ENCODE measurements at places on chromosomes 2 and 18. TPM values are rescaled to one million over a fixed set of nuclear protein-coding genes. Genes with fewer than 3 reads are reported as not detected.

The SLC9A2 gene
- 1.0 TPM for total RNA-seq

The C2orf80 gene
- not detected for total RNA-seq

DNA sequence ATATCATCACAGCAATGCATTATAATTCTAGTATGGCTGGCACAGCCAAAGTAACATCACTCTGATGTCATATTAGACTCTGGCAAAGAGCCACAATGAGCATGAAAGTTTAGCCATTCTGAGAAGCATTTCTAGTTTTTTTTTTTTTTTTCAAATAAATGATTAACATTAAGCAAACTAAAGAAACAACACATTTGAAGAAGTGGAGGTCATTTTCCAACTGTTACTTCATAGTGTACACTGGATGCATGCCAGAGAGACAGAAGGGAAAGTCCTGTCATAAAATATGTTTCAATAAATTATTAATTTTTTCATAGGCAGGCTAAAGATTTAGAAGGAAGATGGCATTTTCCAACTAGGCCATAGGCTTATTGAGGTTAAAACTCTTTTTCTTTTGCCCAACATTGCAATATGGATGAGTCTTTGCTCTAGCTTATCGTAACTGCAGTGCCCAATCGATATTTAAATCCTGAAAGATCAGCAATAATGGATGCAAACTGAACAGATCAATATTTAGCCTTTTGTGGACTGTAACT, 1630.4 kb upstream of the ACVR2A start:
- H3K27me3 ChIP-seq, result no peaks in the 10 kb centered on the region
- H3K36me3 ChIP-seq, result no peaks in the 10 kb centered on the region
- peak overlapping the region; percentile 75 for H3K27ac ChIP-seq
- no peak overlapping the region for H3K4me3 ChIP-seq
- DNase-seq, result peak; percentile 77

- no peak for DNase-seq
- no peak overlapping the region for H3K4me3 ChIP-seq
- no peaks in the 10 kb centered on the region for H3K36me3 ChIP-seq
- H3K4me1 ChIP-seq, result no peaks in the 10 kb centered on the region
Observed at GRCh38 chr2:38131676-38132075, 55.7 kb upstream of the CYP1B1 start.

The FSHR gene
- not detected for total RNA-seq

GRCh38 chr2:6231166-6231565, 539.0 kb downstream of the SOX11 start:
- no peak overlapping the region for H3K27ac ChIP-seq
- no peaks in the 10 kb centered on the region for H3K4me1 ChIP-seq
- no peak for DNase-seq

The PROKR1 gene
- not detected for total RNA-seq

DNA sequence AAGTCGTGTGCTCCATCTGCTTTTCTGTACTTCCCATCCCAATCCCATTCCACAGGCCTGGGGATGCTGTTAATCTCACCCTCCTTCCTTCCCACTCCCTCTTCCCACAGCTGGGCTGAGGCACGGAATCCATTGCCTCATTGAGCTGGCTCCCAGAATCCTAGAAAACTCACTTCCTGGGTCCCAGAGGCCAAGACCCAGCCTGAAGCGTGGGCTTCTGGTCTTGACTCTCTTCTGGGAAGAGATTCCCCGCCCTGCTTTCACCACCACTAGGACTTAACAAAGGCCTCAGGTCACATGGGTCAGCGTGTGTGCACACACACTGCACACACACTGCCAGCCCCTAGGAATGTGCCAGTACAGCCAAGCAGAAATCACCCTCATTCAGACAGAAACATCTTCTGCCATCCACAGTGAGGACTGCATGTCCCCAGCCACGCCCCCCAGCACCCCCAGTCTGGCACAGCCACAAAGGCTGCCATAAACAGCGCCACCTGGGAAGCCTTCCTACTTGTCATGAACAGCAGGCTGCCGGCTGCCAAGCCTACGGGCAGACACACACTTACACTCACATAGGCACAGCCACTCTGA, 165.8 kb downstream of the TNS1 start:
- H3K27me3 ChIP-seq, result no peaks in the 10 kb centered on the region
- peaks cover 10% of the 10 kb centered on the region for H3K36me3 ChIP-seq
- H3K4me1 ChIP-seq, result peaks cover 21% of the 10 kb centered on the region
- peak overlapping the region; percentile 56 for H3K27ac ChIP-seq

DNA sequence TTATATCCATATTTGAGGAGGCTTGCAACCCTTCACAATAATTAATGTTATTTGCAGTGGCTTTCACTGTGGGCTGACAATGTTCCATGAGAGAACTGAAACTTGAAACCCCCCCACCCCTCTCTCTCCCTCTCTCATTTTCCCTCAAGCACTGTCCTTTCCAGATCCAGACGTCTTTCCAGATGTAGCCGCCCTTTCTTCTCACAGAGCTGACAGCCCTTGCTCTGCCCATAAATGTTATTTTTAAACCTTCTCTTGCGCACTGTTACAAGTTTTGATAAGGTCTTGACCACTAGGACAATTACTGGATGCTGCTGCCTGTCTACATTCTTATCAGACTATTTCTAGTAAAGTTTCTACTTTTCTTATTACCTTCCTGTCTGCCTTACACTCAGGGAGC, 91.4 kb upstream of the LINC00305 start:
- H3K4me1 ChIP-seq, result no peaks in the 10 kb centered on the region
- H3K4me3 ChIP-seq, result no peak overlapping the region
- H3K36me3 ChIP-seq, result no peaks in the 10 kb centered on the region
- H3K27ac ChIP-seq, result no peak overlapping the region
- H3K27me3 ChIP-seq, result no peaks in the 10 kb centered on the region

GRCh38 chr2:197600306-197600705, 75.1 kb downstream of the RFTN2 start:
- H3K27me3 ChIP-seq, result no peaks in the 10 kb centered on the region
- no peak overlapping the region for H3K27ac ChIP-seq
- H3K36me3 ChIP-seq, result no peaks in the 10 kb centered on the region
- DNase-seq, result no peak

DNA sequence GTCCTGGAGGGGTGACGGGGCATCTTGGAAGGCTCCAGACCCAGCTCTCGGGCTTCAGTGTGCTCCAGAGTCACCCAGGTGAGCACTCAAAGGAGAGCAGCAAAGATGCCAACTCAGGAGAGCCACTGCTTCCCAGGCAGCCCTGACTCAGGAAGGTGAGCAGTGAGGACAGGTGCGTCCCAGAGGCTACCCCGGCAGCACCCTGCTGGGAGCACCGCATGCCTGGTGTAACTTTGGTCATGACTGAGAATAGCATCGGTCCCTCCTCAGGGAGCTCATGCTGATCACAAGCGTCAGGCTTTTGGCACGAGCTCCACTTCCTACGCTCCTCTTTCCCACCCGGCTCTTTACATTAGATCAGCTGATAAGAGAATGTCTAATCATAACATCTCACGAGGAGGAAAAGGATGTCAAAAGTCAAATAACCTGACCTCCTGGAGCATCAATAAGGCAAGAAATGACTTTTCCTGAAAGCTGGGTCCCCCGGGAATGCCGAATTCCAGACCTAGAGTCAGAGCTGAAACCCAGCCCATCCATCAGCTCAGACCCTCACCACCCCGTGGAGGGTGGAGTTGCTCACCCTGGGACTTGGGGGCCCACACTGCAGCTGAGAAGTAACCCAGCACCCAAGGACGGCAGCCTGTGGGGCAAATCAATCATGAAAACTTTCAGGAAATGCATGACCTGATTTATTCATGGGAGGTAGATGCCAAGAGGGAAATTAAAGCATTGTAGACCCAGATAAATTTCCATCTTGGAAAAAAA, 248.8 kb downstream of the ACKR3 start:
- no peak overlapping the region for H3K4me3 ChIP-seq
- H3K27me3 ChIP-seq, result no peaks in the 10 kb centered on the region
- no peak overlapping the region for H3K27ac ChIP-seq
- no peak for DNase-seq

- H3K4me3 ChIP-seq, result no peak overlapping the region
- H3K27ac ChIP-seq, result no peak overlapping the region
- no peaks in the 10 kb centered on the region for H3K4me1 ChIP-seq
- H3K27me3 ChIP-seq, result no peaks in the 10 kb centered on the region
Observed at GRCh38 chr18:6203791-6204190, 210.9 kb downstream of the L3MBTL4 start.

DNA sequence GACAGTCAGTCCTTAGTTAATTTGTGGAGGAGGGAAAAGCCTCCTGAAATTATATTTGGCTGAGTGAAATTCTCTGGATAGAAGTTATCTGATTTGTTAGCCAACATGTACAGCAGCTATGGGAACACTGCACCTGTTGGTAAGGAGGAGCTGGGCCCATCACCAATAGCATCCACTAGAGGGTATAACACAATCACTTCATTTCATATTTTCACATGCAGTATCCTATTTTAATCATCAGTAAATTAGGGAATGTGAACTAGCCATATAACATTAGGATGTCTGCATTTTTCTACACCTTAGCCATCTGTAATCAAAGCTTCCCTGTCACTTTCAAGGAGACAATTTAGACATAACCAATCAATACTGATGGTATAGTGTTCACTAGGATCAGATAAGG, 818.4 kb upstream of the CDH2 start:
- H3K27ac ChIP-seq, result no peak overlapping the region
- no peak for DNase-seq
- no peaks in the 10 kb centered on the region for H3K27me3 ChIP-seq
- no peaks in the 10 kb centered on the region for H3K36me3 ChIP-seq
- H3K4me1 ChIP-seq, result no peaks in the 10 kb centered on the region
- no peak overlapping the region for H3K4me3 ChIP-seq

The C2orf66 gene
- 0.33 TPM for total RNA-seq

- no peaks in the 10 kb centered on the region for H3K27me3 ChIP-seq
- H3K4me3 ChIP-seq, result no peak overlapping the region
- DNase-seq, result no peak
Observed at GRCh38 chr18:44786688-44787087, 106.0 kb downstream of the SETBP1 start.

The PUM2 gene
- total RNA-seq, result 25.7 TPM

DNA sequence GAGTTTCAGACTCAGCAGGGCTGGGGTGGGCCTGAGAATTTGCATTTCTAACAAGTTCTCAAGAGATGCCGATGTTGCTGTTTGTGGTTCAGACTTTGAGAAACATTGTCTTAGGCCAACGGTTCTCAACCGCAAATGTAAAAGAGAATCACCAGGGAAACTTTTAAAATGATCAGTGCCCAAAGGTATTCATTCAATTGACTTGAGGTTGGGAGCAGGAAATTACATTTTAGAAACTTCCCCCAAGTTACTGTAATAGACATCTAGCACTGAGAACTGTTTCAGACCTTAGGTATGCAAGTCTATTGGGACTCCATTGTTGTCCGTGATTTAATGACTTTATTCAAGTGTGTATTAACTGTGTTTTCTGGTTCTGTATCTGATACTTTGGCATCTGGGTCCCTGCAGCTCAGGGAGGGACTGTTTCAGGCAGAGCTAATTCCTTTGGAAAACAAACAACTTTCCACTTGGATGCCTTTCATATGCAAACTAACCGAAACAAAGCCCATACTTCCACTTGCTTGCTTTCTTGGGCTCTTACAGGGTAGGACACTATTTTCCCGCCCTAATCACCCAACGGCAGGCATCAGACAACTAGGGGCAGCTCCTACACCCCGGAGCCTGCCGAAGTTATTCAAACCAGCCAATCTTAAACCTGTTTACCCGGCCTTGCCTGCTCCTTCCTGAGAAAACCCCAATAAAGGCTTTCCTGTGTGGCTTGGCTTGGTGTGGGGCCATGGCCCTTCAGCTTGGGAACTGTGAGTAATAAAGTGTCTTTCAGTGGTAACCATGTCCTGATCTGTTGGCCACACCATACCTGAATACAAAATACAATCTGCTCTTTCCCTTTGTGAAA, 97.6 kb downstream of the POLE4 start:
- H3K4me1 ChIP-seq, result no peaks in the 10 kb centered on the region
- no peaks in the 10 kb centered on the region for H3K36me3 ChIP-seq
- no peak overlapping the region for H3K27ac ChIP-seq
- H3K27me3 ChIP-seq, result no peaks in the 10 kb centered on the region

DNA sequence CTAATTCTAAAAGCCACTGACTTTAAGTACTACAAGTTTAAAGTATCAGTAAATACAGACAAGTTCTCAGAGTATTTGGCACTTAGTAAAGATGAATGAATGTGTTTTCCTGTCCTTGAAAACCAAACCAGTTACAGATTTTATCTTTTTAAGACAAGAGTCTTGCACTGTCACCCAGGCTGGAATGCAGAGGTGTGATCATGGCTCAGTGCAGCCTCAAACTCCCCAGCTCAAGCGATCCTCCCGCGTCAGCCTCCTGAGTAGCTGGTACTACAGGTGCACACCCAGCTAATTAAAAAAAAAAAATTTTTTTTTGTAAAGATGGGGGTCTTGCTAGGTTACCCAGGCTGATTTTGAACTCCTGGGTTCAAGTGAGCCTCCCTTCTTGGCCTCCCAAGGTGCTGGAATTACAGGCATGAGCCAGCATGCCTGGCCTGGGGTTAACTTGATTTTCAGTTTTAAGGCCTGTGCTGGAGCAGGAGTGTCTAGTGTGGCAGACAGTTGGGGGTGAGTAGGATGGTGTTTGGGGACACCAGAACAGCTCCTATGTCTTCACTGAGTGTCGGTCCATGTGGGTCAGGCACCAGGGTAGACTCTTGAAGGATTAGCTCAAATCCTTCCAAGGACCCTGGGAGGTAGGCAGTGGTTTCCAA, 9.7 kb downstream of the RPS7 start:
- H3K36me3 ChIP-seq, result peaks cover 12% of the 10 kb centered on the region
- H3K4me3 ChIP-seq, result no peak overlapping the region
- peaks cover 17% of the 10 kb centered on the region for H3K4me1 ChIP-seq
- H3K27me3 ChIP-seq, result no peaks in the 10 kb centered on the region
- H3K27ac ChIP-seq, result peak overlapping the region; percentile 55
- DNase-seq, result no peak

The PROC gene
- total RNA-seq, result 0.26 TPM

- H3K27me3 ChIP-seq, result no peaks in the 10 kb centered on the region
- no peak overlapping the region for H3K27ac ChIP-seq
- no peak overlapping the region for H3K4me3 ChIP-seq
- DNase-seq, result no peak
- H3K36me3 ChIP-seq, result no peaks in the 10 kb centered on the region
Observed at GRCh38 chr18:39105104-39105503, 1539.5 kb upstream of the CELF4 start.

DNA sequence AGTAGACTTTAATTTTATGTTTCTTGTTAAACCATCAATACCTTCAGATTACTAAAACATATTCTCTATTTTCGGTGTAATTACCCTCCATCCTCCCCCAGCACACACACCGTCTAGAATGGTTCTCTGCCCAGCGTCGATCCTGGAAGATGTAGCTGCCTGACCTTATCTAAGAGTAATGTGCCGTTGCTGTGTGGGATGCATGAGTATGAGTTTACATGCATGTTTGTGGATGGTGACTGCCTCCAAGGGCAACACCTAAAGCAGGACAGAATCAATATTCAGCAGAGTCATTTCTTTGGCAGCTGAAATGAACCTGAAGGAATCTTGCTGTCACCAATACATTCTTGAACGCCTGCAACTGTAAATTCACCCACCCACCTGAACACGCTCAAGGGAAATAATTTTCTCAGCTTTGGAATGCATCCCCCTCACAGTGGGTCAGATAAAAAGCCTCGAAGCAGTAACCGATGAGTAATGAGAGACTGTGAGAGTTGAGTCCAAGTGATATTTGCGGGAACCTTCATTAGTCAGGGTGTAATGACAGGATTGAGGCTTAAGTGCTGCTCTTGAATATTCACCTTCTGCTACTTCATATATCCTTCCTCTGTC, 155.8 kb upstream of the RND3 start:
- no peak for DNase-seq
- no peaks in the 10 kb centered on the region for H3K4me1 ChIP-seq
- no peaks in the 10 kb centered on the region for H3K27me3 ChIP-seq
- no peaks in the 10 kb centered on the region for H3K36me3 ChIP-seq
- no peak overlapping the region for H3K27ac ChIP-seq
- H3K4me3 ChIP-seq, result no peak overlapping the region

Data from body of pancreas (tissue), 4 donors.